ENCODE measurements at places on chromosomes 1 and 21.

- no peak for DNase-seq
Measured at GRCh38 chr1:7456722-7457082, 314.4 kb upstream of the VAMP3 start.

DNA sequence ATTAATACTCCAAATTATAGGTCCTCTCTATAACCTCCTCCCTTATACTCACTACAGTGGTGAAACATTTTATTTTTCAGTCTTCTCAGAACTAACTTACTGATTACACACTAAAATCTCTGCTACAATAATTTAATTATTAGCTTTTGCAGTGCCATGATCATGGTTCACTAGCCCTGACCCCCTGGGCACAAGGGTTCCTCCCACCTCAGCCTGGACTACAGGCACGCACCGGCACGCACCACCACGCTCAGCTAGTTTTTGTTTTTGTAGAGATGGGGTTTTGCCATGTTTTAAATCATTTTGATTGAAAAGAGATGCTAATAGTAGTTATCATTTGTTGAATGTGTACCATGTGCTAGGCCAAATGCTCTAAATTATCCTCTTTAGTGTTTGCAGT lies 6.3 kb downstream of the PATJ start:
- DNase-seq, result no peak

- DNase-seq, result no peak
Measured at GRCh38 chr1:10639011-10639774, 157.3 kb downstream of the CASZ1 start.

DNA sequence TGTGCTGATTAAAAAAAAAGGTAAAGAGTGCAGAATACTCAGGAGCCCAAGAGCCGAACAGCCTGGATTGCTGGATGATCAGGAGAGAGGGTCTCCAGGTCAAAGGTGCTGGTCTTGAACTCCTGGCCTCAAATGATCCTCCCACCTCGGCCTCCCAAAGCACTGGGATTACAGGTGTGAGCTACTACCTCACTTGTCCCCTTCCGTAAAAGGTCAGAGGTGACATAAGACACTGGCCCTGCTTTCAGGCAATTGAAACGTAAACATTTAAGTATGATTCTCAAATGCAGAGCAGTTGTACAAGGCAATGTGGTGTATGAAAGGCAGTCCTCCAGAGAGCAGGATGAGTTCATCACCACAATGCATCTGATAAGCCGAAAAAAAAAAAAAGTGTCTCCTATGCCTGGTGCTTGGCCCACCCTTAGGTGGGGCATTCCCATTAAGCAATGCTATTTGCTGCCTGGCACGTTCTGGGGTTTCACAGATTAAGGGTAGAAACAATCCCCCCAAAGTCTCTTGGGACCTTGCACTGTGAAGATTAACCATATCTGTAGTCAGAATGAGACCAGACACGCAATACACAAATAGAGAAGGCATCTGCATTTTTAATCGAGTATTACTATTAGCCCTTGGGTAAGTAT lies 47.7 kb downstream of the PARP1 start:
- DNase-seq, result no peak

- peak; percentile 76 for DNase-seq
Measured at GRCh38 chr1:164716992-164717703, 158.2 kb downstream of the PBX1 start.
